Activated CD8-positive, alpha-beta T cell treated with anti-CD3 and anti-CD28 coated beads for 36 hours (primary cell): ENCODE measurements at places on chromosomes 1 and 21. TPM values are rescaled to one million over a fixed set of nuclear protein-coding genes. Genes with fewer than 3 reads are reported as not detected.

DNA sequence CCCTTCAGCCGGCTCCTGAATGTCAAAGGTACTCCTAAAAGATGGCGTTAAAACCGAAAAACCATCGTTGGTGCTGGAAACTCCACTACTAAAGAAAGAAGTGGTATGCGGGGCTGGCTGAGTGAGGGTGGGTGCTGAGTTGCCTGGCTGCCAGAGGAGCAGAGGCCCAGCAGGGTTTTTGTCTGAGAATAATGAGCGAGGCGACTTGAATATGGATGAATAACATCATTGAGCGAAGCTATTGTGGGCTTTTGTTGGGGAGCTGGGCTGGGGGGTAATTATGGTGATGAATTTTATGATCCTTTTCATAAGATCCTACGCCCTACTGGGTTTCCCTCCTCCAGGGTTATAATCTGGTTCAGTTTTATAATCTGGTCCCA, 2.0 kb downstream of the PDPN start:
- H3K4me3 ChIP-seq: no peak overlapping the region
- DNase-seq: no peak

- no peak for DNase-seq
- H3K4me3 ChIP-seq: no peak overlapping the region
- no peak overlapping the region for H3K27ac ChIP-seq
- H3K4me1 ChIP-seq: peaks cover 3% of the 10 kb centered on the region
- H3K27me3 ChIP-seq: peaks cover 12% of the 10 kb centered on the region
- no peaks in the 10 kb centered on the region for H3K36me3 ChIP-seq
These were observed 65.8 kb upstream of the IGSF21 start for GRCh38 chr1:18041685-18042355.

DNA sequence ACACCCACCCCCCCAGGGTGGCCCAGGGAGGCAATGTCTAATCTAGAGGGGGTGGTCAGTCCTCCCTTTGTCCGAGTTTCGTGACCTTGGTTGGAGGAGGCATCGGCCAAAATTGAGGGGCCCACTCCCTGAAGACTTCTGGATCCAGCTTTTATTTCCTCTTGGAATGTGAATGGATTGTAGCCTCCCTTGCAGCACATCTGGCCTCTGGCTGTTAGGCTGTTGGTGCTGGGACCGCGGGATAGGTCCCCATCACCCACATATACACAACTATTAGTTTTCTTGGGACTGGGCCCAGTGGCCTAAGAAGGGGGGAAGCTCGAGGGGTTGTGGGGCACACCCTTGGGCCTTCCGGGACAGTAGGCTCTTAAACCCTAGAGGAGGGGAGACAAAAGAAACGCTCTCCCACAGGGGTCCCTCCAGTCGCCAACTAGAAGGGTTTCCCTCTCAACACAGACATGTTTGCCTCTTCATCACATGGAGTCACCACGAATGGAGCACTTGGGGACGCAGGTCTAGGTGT, 2.5 kb downstream of the LHX4 start:
- H3K36me3 ChIP-seq: no peaks in the 10 kb centered on the region
- no peak overlapping the region for H3K27ac ChIP-seq
- H3K4me1 ChIP-seq: peaks cover 30% of the 10 kb centered on the region
- no peak for DNase-seq

GRCh38 chr1:24400065-24400464, 13.5 kb downstream of the STPG1 start:
- H3K4me1 ChIP-seq: peaks cover 10% of the 10 kb centered on the region
- H3K27ac ChIP-seq: no peak overlapping the region

DNA sequence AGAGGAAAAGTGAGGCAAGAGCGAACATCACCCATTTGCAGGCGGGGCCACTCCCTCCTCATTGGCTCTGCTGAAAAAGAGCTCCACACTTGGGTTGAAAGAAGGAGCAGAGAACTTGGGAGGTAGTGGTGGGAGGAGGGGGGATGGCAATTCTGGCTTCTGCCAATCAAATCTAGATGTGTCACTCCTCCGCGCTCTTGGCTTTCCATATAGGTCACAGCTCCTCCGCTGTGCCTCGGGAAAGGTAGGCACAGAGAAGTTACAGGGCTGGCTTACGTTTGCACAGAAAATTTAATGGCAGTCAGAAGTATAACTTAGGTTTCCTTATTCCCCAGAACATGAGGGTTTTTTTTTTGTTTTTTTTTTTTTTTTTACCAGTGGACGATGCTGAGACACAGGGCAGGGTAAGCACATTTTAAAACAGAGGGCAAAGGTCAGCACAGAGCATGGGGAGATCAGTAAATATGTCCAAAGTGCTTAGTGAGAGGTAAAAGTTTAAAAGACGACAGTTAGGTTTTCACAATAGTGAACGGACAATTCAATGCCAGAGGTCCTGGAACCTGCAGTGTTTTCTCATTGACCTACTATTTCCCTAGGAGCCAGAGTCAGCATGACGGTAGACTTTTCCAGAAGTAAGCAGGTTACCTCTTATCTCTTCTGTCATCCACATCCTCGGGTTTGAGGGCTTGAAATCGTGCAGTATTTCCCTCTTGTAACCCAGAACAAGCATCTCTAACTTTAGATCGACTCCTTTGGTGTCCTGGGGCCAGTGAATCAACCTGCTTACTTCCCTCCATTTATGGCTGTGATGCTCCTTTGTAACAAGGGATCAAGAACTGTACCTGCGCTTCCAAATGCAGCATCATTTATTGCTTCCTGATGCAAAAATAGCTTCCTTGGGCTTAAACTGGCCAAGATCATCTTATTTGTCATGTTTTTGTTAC, 258.9 kb upstream of the PROX1 start:
- no peaks in the 10 kb centered on the region for H3K36me3 ChIP-seq
- DNase-seq: no peak
- H3K27ac ChIP-seq: no peak overlapping the region
- no peaks in the 10 kb centered on the region for H3K27me3 ChIP-seq
- H3K4me1 ChIP-seq: no peaks in the 10 kb centered on the region
- H3K4me3 ChIP-seq: no peak overlapping the region

DNA sequence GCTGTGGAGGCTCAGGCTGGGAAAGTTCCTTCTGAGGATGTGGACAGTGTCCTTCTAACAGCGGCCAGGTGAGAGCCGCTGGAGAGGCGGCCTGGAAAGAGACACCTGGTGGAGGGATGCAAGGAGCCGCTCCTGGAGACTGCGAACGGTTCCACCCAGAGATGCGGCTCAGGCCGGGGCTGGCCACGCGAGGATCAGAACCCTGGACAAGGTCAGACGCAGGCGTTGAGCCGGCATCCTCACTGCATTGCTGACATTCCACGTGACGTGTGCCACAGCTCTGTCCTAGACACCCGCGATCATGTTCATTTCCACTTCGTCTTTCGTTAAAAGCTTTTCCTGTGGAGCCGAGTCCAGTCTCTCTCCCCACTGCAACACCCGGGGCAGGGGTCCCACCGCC, 28.8 kb downstream of the CFAP74 start:
- DNase-seq: no peak
- no peak overlapping the region for H3K27ac ChIP-seq
- H3K4me1 ChIP-seq: no peaks in the 10 kb centered on the region
- H3K36me3 ChIP-seq: no peaks in the 10 kb centered on the region
- H3K27me3 ChIP-seq: no peaks in the 10 kb centered on the region

DNA sequence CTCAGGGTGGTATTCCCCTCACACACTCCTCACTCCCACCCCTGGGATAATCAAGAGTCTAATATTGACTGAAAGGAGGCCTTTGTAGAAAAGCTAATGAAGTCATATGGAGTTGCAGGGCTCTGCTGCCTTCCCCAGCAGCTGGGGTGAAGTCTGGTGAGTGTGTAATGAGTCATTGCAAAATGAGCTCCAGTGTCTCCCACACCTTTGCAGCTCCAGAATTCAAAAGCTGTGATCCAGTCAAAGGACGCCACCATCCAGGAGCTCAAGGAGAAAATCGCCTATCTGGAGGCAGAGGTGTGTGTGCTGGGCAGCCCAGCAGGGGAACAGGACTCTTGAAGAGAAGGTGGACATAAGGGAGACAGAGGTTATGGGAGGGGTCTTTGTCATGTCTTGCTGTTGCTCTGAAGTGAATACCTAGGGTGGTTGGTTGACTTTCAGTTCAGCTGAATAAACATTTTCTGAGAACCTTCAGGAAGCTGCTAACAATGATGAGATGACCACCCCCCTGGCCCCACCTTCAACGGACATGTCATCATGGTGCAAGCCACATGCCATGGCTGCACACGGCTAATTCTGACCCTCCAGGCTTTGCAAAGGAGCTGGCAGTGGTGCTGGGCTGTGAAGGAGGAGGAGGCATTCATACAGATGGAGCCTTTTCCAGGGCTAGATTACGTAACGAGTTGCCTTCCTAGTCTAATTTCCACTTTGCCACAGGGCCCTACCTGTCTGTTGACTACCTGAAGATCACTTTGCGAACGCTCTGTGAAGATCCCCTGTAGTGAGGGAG, 32.2 kb upstream of the SNX27 start:
- H3K27ac ChIP-seq: no peak overlapping the region
- H3K27me3 ChIP-seq: no peaks in the 10 kb centered on the region
- DNase-seq: no peak
- peaks cover 7% of the 10 kb centered on the region for H3K4me1 ChIP-seq

- no peak overlapping the region for H3K27ac ChIP-seq
- DNase-seq: no peak
- H3K36me3 ChIP-seq: peaks cover 48% of the 10 kb centered on the region
- no peak overlapping the region for H3K4me3 ChIP-seq
These were observed 7.3 kb downstream of the PLEKHO1 start for GRCh38 chr1:150156868-150157603.

The ARTN gene
- 0.68 TPM for total RNA-seq

DNA sequence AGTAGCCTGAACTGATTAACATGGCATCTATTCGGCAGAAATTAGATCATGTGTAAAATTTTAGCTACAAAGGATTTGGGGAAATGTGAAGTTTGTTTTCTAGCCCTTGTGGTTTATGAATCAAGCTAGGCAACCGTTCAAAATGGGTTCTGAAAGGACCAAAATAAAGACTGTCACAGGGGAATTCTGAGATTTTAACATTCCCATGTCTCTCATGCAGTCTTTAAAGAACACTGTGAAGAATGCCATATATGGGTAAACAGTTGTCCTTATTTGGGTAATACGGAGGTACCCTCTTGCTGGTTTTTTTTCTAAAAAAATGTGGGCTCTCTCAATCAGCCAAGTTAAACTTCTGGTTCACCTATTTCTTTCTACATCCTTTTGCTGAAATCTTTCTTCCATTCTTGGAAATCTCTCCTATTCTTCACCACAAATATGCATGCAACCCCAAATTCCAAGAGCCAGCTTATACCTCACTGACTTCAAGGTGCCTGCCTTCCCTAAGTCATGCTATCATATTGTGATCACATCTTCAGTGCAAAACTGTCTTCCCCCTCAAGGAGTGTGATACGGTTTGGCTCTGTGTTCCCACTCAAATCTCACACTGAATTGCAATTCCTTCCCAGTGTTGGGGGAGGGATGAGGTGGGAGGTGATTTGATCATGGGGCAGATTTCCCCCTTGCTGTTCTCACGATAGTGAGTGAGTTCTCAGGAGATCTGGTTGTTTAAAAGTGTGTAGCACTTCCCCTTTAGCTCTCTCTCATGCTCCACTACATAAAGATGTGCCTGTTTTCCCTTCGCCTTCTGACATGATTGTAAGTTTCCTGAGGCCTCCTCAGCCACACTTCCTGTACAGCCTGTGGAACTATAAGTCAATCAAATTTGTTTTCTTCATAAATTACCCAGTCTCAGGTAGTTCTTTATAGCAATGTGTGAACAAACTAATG, 308.7 kb downstream of the TTLL7 start:
- no peak overlapping the region for H3K4me3 ChIP-seq
- H3K4me1 ChIP-seq: peaks cover 20% of the 10 kb centered on the region
- DNase-seq: no peak
- peaks cover 6% of the 10 kb centered on the region for H3K36me3 ChIP-seq
- peaks cover 2% of the 10 kb centered on the region for H3K27me3 ChIP-seq
- no peak overlapping the region for H3K27ac ChIP-seq

The GFI1 gene
- 54.3 TPM for total RNA-seq

- peaks cover 39% of the 10 kb centered on the region for H3K36me3 ChIP-seq
- no peaks in the 10 kb centered on the region for H3K4me1 ChIP-seq
- no peak overlapping the region for H3K27ac ChIP-seq
- no peak for DNase-seq
These were observed 216.1 kb downstream of the RPS6KC1 start for GRCh38 chr1:213266983-213267772.

- H3K4me3 ChIP-seq: no peak overlapping the region
- DNase-seq: no peak
- no peaks in the 10 kb centered on the region for H3K36me3 ChIP-seq
- H3K4me1 ChIP-seq: peaks cover 3% of the 10 kb centered on the region
These were observed 21.4 kb upstream of the LRRC38 start for GRCh38 chr1:13535227-13535626.

DNA sequence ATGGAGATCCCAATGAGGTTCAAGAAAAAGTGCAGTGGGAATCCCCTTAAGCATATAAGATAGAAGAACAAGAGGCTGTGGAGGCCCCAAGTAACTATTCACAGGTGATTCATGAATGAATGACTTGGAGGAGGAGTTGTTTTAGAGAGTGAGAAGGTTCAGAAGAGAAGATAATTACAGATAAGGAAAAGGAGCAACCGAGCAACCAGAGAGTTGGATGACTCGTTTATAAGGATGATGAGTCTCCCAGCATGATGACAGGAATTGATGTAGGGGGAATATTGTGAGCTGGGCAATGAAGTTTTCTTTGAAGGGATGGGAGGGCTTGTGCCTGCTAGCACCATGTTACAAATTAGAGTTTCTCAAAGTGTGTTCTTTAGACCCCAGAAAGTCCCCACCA, 9.8 kb downstream of the C8A start:
- no peak overlapping the region for H3K27ac ChIP-seq
- no peaks in the 10 kb centered on the region for H3K36me3 ChIP-seq
- DNase-seq: no peak
- H3K4me1 ChIP-seq: no peaks in the 10 kb centered on the region

DNA sequence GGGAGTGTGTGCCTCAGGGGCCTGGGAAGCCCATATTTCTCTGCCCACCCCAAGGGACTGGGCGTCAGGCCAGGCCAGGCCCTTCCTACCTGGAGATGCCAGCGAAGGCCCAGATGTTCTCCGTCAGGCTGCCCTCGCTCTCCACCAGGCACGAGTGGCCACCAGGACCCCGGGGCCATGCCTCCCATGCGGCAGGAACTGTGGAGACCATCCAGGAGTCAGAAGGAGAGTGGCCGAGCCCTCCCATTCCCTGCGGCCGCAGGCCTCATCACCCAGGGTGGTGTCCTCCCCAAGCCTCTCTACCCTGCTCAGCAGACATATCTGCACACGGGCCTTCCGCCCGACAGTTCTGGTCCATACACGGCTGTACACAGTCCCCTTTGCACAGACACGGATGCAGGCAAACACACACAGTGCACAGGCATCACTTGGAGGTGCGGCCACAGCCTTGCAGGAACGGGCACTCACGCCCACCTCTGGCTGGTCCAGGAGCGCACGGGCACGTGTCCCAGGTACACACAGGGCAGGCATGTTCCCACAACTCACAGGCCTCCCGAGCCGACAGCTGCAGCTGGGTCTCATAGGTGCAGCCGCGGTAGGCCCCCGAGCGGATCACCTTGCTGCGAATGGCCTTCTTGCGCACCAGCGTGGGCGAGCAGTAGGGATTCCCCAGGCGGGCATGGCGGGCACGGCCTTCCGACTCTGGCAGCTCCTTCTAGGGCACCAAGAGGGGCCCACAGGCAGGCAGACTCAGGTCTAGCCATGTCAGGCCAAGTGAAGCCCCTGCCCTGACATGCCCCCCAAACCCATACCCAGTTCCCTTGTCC, 5.9 kb upstream of the KIF17 start:
- no peak overlapping the region for H3K27ac ChIP-seq
- H3K27me3 ChIP-seq: peaks cover 12% of the 10 kb centered on the region
- DNase-seq: no peak
- no peak overlapping the region for H3K4me3 ChIP-seq
- no peaks in the 10 kb centered on the region for H3K4me1 ChIP-seq
